ENCODE measurements at places on chromosomes 5 and 9.

- DNase-seq, result no peak
These were observed 747.6 kb upstream of the EDIL3 start for GRCh38 chr5:85132269-85132668.

DNA sequence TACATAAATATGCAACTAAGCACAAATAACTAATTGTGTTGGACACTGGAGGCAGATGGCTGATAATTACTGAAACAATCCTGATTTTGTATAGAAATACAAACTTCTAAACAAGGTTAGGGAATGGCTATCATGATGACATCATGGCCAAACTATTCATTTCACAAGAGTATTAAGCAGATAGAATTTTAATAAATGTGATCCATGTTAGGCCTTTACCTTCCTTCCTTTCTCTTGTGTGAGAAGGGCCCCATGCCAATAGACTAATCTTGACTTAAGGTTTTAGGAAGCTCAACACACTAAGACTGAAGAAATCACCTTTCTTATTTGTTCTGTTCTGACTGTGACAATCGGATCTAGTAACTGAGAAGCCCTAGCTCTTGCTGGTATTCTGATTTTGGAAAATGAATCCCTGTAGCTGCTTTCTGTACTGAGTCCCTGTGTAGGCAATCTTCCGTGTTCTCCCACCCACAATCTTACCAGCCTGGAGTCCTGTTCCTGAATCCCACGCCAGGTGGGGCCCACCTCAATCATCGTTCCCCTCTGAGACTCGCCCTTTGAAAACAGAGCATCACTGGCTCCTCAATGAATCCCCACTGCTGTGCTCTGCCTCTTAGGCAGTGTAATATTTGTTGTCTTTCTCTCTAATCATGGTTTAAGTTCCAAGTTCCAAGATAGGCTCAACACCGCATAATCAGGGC is 168.7 kb upstream of the GNA14 start:
- no peak for DNase-seq

GRCh38 chr5:124519396-124519795 is 227.0 kb downstream of the ZNF608 start:
- no peak for DNase-seq

GRCh38 chr5:114678778-114679177 is 316.9 kb downstream of the KCNN2 start:
- no peak for DNase-seq

- no peak for DNase-seq
These were observed 265.3 kb downstream of the FSTL4 start for GRCh38 chr5:133347039-133347438.

DNA sequence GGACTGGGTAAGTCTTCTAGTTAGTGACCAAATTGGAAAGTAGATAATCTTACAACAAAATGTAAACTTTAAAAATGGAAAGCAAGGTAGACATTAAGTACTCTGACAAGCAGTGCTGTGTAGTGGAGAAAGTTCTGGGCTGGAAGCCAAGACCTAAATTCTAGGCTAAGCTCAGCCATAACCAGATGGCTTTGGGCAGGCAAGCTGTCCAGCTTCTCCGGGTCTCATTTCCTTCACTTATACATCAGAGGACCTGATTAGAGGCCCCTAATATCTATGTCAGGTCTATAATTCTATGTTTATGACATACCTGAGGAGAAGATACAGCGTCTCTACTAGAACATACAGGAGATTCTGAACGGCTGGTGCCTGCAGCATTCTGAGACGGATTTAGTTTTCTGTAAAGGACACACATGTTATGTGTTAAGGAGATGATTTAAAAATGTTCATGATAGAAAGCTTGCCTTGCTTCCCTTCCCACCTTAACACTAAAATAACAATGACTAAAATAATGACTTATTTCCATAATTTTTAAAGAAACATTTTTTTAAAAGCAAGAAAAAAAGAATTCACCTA is 61.2 kb downstream of the ELL2 start:
- no peak for DNase-seq

DNA sequence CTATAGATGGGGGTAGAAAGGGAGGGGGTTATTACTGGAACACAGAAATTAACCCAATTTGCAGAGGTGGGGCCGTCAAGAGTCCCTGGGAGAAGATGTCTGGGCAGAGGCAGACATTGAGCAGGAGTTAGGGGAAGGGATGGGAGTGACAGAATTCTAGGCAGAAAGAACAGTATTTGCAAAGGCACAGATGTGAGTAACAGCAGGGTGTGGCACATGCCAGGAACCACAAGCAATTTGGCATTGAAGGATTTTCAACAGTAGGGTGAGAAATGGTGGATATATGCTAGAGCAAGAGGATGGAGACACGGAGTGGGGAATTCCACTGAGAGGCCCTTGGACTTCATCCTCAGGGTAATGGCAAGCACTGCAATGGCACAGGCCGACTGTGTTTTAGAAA is 71.6 kb upstream of the FRRS1L start:
- no peak for DNase-seq

- peak; percentile 63 for DNase-seq
These were observed 42.2 kb downstream of the LEAP2 start for GRCh38 chr5:132915681-132916080.

GRCh38 chr5:107431536-107431935 is 239.2 kb downstream of the EFNA5 start:
- DNase-seq, result no peak

DNA sequence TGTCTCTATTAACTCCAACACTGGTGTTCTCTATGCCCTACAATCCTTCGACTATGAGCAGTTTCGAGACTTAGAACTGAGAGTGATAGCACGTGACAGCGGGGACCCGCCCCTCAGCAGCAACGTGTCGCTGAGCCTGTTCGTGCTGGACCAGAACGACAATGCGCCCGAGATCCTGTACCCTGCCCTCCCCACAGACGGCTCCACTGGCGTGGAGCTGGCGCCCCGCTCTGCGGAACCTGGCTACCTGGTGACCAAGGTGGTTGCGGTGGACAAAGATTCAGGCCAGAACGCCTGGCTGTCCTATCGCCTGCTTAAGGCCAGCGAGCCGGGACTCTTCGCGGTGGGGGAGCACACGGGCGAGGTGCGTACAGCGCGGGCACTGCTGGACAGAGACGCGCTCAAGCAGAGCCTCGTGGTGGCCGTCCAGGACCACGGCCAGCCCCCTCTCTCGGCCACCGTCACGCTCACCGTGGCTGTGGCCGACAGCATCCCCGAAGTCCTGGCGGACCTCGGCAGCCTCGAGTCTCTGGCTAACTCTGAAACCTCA is 2.0 kb downstream of the PCDHGA11 start:
- no peak for DNase-seq

All from inflammatory macrophage treated with lipopolysaccharide for 4 hours (primary cell).